ENCODE measurements at places on chromosomes 2 and 18.

GRCh38 chr2:226057365-226057764 lies 657.9 kb downstream of the NYAP2 start:
- DNase-seq, result no peak

DNA sequence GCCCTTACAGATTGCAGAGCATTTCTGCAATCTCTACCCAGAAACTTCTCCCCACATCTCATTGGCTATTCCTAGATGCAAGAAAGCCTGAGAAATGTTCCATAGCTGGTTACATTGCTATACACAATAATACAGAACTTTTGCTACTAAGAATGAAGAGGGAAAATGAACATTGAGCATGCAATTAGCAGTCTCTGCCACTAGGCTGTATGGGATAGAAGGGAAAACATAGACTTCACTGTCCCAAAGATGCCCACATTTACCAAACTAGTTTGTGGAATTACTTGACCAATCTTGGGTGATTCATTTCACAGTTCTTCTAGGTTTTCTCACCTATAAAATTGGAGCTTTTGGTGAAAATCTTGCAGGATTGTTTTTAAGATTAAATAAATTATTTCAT lies 265.7 kb upstream of the NT5C1B start:
- DNase-seq, result no peak

- DNase-seq, result no peak
Observed at GRCh38 chr2:168992026-168992425, 39.1 kb downstream of the ABCB11 start.

DNA sequence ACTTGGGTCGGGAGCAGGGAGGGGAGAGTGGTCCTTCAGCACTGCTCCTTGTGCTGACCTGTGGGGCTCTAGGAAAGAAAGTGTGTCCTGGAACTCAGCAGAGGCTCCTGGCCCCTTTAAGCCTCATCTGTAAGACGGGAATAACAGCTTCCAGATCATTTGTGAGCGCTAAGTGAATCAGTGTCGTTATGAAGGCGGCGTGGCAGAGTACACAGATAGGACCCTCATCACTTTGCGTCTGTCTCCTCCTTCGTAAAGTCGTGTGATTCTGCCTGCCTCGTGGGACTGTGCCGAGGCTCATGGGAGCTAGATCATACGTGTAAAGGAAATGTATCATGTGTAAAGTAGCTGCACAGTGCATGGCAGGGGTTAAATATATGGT lies 18.6 kb downstream of the COLEC11 start:
- DNase-seq, result no peak

DNA sequence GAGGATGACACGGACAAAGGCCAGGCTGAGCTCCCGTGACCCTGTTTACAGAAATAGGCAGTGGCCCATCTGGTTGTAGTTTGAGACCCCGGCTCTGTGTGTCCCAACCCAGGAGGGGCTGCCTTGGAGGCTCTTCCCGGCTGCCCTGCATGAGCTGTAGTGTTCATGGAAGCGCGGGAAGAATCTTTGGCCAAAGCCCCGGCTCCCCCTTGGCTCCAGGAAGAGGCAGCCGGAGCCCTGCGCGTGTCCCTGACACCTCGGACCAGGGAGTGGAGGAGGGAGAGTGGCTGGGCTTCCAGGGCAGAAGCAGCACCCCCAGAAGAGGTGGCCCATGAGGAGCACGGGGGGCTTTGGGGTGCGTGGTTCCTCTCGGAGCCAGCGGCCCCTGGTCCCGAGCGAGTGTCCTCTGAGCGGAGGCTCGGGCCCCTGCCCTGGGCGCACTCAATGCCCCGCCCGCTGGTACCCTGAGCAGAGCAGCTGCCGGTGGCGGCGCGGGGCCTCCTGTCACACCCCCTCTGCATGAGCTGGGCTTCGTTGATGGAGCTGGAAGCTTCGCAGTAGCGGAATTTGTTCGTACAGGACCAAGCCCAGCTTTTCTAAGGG lies 21.7 kb downstream of the GPR35 start:
- DNase-seq, result no peak

DNA sequence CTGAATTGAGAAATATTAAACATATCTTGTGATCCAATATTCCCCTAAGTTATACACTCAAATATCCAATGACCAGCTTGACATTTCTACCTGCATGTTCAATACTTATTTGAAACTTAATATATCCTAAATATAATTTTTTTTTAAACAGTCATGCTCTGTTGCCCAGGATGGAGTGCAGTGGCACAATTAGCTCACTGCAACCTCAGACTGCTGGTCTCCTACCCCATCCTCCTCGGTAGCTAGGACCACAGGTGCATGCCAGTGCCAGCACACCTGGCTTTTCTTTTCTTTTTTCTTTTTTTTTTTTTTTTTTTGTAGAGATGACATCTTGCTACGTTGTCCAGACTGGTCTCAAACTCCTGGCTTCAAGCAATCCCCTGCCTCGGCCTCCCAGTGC lies 4.2 kb downstream of the KYNU start:
- no peak for DNase-seq

DNA sequence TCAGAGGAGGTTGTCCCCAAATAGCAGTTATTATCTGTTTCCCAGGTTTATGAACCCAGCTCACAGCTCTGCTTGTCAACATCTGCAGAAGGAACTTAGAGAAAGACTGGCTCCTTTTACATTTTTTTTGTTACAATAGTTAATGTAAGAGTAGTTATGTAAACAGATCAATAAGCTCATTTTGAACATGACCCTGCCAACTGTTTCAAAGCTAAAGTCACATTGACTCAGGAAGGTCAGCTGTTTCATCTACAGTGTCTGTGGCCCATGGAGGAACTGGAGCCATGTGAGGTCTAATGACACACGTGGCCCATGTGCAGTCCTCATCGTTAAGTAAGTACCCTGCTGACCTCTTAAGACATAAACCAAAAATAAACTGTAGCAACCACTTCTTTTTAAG lies 97.1 kb downstream of the SH3RF3 start:
- no peak for DNase-seq

DNA sequence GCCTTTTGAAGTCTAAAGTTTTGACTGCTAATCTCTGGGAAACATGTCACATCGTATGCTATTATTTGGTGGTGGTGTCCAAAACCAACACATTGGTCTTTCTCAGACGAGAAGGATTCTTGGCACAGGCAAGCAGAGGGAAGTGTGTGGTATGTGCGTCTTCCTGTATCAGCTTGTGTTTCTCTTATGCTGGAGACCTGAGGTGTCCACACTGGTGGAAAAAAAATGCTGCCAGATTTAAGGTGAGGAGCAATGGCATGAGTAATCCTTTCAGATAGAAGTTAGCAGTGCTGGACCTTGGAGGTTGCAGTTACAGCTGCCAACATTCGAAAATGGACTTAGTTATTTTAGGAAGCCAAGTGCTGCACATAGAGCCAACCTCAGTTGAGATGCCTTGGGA lies 11.7 kb upstream of the FHL2 start:
- DNase-seq, result no peak

DNA sequence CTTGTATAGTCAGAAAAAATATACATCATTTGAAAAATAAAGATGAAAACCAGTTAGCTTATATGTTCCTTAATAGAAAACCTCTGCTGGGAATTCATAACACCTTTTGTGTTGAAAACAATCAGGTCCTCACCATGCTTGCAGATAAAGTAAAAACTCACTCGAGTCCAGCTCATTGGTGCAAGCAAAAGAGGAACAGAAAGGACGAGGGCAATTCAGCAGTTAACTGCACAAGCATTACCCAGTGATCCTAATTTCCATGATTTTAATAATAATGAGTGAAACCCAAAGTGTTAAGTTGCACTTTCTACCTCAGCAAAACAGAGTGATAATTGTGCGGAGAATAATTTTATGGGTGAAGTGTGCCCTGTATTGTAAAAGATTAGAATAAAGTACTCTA lies 839.9 kb downstream of the BCL11A start:
- DNase-seq, result no peak

- no peak for DNase-seq
Observed at GRCh38 chr2:130851624-130852382, 15.1 kb downstream of the ARHGEF4 start.

DNA sequence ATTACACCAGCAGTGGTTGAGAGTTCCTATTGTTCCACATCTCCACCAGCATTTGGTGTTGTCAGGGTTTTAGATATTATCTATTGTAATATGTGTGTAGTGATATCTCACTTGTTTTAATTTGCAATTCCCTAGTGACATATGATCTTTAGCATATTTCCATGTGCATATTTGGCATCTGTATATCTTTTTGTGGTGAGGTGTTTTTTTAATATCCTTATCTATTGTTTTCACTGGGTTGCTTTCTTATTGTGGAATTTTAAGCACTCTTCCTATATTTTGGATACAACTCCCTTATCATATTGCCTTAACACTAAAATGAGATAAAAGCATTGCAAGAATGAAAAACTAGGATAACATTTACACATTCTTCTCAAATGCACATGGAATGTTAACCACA lies 453.9 kb upstream of the FSIP2 start:
- DNase-seq, result no peak

DNA sequence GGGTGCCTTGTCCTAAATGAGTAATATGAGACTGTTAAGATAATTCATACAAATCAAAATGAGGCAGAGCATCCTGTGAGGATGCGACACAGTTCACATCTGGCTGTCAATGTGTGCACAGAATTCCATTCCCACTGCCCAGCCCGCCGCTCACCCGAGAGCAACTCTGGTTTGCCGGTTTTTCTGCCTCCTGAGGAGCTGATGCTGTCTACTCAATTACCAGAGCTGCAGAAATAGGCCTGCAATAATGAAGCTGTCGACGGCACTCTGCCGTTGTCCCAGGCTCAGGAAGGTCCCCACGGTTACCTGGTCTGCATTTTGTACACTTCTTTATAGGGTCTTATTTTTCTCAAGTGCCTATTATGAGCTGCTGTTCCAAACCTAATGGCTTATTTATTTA lies 55.7 kb upstream of the LYPD1 start:
- DNase-seq, result no peak

DNA sequence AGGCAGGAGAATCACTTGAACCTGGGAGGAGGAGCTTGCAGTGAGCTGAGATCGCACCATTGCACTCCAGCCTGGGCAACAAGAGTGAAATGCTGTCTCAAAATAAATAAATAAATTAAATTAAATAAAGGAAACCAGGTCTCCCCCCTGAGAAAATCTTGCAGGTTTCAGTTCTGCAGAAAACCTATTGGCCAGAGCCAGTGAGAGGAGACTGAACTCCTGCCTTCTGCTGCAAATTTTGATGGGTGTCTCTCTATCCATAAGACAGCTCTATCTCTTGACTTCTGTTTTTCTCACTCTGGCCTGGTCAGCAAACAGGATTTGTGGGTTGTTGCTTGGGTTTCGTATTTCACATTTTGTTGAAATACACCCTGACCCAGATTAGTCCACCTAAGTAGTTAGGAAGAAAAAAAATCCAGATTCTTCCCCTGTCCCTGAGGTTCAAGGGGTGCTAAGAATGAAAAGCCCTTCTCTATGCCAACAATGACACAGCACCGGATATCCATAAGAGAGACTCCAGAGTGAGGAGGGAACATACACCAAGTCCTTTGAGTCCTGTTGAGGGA lies 86.7 kb upstream of the MAP4K4 start:
- no peak for DNase-seq

- no peak for DNase-seq
Observed at GRCh38 chr18:7904529-7904928, 337.4 kb downstream of the PTPRM start.

- no peak for DNase-seq
Observed at GRCh38 chr2:111042772-111043771, 77.6 kb upstream of the BCL2L11 start.

GRCh38 chr2:152925547-152926448 lies 207.4 kb downstream of the ARL6IP6 start:
- no peak for DNase-seq

DNA sequence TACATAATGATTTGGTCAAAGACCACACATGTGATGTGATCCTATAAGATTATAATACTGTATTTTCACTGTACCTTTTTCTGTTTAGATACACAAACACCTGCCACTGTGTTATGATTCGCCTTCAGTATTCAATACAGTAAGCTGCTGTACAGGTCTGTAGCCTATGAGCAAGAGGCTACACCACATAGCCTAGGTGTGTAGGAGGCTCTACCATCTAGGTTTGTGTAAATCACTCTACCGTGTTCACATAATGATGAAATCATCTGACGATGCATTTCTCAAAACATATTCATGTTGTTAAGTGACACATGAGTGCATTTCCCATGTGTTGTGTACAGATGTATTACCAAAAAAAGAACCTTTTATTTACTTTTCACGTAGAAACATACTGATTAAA lies 74.5 kb downstream of the USP40 start:
- no peak for DNase-seq

- DNase-seq, result no peak
Observed at GRCh38 chr2:48358982-48359381, 171.0 kb upstream of the STON1 start.

DNA sequence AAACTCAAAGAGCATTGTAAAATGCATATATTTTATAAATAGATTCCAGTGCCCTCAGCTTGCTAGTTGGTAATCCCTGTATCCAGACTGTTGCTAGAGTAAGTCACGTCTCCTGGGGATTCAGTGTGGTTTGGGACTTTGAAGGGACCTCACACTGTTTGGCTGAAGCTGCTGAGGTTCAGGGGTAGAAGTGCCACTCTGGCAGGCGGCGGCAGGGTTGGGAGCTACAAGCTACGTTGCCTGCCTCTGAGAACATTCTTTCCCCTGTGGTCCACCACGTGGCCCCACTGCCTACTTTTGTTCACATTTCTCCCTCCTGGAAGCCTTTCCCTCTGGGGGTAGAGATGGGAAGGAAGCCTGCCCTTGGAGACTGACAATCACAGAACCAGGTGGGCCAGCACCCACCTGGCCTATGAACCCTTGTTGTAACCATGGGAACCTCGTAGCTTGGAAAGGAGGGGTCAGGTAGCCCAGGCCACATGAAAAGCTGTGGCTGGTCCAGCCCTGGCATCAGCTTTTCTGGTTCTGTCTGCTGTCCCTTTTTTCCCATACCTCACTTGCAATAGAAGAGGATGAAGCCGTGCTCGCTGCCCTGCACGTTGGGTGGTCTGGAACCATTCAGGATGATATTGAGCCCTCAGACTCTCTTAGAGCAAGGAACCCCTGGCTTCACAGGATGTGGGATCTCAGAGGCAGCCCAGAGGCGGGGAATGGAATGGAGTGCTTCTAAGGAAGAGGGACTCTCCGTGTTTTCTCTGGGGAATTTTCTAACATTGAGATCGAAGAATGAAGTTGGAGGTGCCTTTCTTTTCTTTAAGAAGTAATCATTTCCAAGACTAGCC lies 2.9 kb downstream of the RNF144A start:
- DNase-seq, result no peak

- DNase-seq, result no peak
Observed at GRCh38 chr2:138103156-138103555, 138.9 kb downstream of the HNMT start.

DNA sequence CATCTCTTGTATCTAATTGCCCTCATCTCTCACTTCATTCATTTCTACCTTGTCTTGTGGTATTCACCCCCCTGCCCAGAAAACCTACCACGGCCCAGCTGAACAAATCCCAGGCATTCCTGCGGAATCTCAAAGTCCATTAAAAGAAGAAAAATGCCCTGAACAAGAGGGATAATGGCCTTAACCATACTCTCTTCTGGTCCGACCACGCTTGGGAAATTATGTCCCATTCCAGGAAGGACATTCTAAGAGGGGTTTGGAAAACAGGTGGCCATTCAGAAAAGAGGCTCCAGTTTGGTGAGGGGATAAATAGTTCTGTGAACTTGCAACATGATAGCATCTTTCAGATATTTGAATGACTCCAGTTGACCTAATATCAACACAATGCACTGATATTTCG lies 349.9 kb upstream of the ZNF521 start:
- no peak for DNase-seq
